ENCODE measurements at places on chromosomes 3 and 15.

DNA sequence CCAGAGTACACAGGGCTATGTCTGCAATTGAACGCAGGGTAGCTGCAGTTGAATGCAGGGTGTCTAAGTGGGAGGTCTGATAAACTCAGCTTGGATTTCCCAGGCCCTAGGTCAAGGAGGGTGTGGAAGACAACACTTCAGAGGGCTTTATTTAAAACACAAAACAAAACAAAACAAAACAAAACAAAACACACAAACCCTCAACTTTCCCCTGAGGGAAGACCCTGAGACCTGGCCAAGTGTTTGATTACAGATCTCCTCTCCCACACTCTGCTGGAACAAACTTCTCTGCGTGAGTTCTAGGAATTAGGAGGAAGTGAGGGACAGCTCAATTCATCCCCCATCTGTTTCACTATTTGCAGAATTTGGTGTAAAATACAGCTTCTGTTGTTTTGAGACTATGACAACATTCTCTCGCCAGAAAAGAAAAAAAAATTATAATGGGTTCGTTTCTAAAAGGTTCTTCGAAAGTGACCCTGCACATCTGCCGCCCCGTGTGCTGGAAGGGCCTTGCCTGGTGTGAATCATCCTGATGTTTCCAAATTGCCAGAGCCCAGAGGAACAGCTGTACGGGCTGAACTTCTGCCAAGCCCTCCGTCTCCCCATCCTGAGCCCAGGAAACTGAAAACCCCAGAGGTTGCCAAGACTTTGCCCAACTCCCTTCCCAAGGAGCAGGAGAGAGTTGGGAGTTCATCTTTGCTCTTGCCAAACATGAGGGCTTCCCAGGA lies 73.3 kb upstream of the RAD18 start:
- DNase-seq: peak; percentile 92

DNA sequence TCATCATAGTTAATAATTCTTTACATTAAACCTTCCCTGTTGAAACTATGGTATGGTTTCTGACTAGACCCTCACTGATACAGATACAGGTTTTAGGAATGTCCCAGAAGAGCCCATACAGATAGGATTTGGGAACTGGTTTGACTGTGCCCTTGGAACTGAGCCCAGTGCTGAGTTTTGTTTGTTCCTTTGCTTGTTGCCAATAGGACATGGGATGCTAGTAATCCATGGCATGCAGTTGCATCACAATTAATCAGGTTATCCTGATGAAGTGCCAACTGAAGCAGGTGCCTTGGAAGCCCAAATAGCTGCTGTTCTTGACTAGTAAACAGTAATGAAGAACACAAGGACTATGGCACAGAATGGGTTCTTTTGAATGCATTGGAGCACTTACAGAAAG lies 230.6 kb downstream of the NEK10 start:
- no peak for DNase-seq

GRCh38 chr15:62850791-62851291 lies 191.7 kb upstream of the TPM1 start:
- no peak for DNase-seq

DNA sequence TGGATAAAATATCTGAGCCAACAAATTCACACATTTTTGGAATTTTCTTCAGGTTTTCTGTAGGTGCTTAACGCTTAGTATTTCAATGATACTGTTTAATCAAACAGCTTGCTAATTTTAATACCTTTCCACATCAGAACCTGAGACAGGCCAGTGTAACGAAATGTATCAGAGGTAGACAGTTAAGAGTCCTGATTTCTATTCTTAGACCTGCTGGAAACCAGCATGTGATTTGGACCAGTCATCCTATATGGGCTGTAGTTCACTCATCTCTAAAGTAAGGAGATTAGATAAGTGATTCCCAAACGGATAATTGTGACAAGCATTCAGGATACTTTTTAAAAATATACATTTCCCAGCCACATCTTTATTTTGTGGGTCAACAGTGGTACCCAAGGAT lies 18.4 kb downstream of the ARL6IP5 start:
- DNase-seq: no peak

GRCh38 chr15:88617790-88618189 lies 3.4 kb upstream of the AEN start:
- DNase-seq: no peak

DNA sequence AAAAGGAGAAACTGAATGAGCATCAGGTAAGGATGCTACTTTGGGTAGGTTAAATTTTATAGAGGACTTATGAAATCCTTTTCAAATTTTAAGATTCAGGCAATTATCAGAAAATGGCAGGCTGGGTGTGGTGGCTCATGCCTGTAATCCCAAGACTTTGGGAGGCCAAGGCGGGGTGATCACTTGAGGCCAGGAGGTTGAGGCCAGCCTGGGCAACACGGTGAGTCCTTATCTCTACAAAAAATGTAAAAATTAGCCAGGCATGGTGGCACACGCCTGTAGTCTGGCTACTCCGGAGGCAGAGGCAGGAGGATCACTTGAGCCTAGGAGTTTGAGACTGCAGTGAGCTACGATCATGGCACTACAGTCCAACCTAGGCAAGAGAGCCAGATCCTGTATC lies 23.1 kb downstream of the DCUN1D1 start:
- DNase-seq: no peak

DNA sequence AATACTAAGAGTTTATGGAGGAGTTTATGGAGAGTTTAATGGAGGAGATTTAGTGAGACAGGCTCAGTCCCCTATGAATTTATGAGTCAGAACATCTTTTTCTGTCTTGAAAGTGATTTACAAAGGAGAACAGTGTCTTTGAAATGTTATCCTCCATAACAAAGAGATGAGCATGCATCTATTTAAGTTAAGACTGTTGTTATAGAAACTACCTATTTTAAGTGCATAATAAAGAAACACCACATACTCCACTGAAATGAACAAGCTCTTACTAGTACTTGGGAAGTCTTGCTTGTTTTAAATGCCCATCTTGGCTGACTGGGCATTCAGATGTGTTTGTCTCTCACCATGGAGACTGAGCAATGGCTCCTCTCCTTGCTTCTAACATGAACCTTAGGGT lies 118.7 kb upstream of the ACP3 start:
- no peak for DNase-seq

Measured in fibroblast of mammary gland (primary cell).